Transverse colon (tissue), 4 donors: ENCODE measurements at places on chromosomes 5 and 9. TPM values are rescaled to one million over a fixed set of nuclear protein-coding genes. Genes with fewer than 3 reads are reported as not detected.

CKMT2 gene
- total RNA-seq, result 3.0 TPM

CDH9 gene
- total RNA-seq, result not detected

DNA sequence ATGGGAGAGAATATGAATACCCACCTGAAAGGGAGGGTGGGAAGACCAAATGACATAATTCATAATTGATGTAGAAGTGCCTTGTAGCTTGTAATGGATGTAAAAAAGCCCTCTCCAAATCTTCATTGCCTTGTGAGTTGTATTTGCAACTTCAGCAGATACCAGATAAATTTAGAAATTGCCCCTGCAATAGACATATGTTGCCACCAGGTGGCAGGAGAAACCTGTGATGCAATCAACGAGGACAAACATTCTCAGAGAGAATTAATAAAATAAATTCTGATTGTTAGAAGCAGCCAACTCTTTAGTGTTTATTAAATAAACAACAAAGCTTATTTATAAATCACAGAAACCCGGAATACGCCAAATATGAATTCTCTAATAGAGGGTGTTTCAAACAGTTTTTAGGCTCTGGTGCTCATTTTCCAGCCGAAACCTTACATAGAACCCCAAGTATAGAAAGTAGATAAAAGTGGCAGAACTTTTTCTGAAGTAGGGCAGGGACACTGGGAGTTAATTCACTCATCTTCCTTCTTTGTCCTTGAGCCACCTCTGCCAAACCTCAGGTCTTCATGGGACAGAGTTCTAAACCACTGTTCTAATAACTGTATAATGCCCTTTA lies 147.8 kb downstream of the TMEM38B start:
- DNase-seq, result peak; percentile 13

PAEP gene
- total RNA-seq, result not detected

GRCh38 chr9:109519366-109519765 lies 21.3 kb upstream of the PTPN3 start:
- no peak for DNase-seq

CDH12 gene
- 0.14 TPM for total RNA-seq

GRCh38 chr9:69357030-69357775 lies 32.2 kb downstream of the ENTREP1 start:
- DNase-seq, result no peak

MCTP1 gene
- total RNA-seq, result 18.3 TPM

SIGMAR1 gene
- total RNA-seq, result 102 TPM

SLC36A2 gene
- not detected for total RNA-seq

GRCh38 chr9:111759762-111760639 lies 34.7 kb downstream of the SHOC1 start:
- DNase-seq, result peak; percentile 49

DNA sequence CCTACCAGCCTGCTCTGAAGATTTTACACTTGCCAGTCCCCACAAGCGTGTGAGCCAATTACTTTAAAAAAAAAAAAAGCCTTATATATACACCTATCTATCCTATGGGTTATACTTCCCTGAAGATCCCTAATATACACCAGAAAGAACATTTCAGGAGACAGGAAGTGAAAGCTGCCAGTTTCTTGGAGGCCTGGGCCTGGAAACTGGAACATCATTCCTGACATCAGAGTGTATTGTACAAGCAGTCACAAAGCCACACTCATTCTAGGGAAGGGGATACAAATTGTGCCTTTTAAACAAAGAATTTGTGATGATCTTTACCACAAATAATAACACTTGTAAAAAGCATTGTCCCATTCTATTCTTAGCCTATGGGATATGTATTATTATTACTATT lies 98.3 kb upstream of the FBN2 start:
- DNase-seq, result no peak

GRCh38 chr5:150017226-150018005 lies 16.9 kb downstream of the HMGXB3 start:
- DNase-seq, result no peak

GGTA1 gene
- total RNA-seq, result 3.5 TPM

ENC1 gene
- 26.9 TPM for total RNA-seq

GRCh38 chr5:83401122-83401731 lies 70.3 kb upstream of the VCAN start:
- no peak for DNase-seq

SYK gene
- 34.9 TPM for total RNA-seq
